ENCODE measurements at places on chromosomes 3 and 15.
A peak's percentile ranks its signal among the peaks of the same experiment; 100 is the strongest.

DNA sequence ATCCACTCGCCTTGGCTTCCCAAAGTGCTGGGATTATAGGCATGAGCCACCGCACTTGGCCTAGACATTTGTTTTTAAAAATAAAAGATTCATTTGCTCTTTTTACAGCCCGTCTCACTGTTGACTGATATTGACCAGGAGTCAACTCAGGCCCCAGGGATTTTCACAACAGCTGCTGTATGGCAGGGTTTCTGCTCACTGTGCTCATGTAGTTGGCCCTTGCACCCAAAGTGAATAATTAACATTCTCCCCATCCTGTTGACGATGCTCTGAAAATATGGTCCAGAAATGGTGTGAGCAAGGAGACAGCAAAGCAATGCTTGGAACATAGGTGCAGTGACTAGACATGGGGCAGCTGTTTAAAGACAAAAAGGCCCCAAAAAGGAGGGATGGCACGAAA is 2.9 kb upstream of the CCR5 start:
- DNase-seq, result no peak

DNA sequence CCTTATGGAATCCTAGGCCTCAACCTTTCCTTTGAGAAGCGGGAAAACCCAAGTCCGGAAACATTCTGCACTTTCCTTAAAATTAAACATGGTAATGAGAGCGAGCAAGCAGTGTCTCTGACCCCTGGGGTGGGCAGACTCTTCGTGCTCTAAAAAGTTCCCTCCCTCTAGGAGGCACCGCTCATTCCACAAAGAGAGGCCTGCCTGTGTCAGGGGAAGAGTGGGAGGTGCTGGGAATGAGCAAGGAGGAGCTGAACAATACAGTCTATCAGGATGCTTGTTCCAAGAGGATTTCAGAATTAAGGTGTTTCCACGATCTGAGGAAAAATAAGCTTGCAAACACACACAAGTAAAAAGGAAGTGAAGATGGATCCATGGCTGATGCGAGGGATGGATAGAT is 6.0 kb upstream of the RLBP1 start:
- no peak for DNase-seq

- no peak for DNase-seq
These were observed 16.5 kb upstream of the PAQR5 start for GRCh38 chr15:69282104-69282743.

GRCh38 chr3:121961283-121961682 is 60.8 kb downstream of the ILDR1 start:
- DNase-seq, result no peak

DNA sequence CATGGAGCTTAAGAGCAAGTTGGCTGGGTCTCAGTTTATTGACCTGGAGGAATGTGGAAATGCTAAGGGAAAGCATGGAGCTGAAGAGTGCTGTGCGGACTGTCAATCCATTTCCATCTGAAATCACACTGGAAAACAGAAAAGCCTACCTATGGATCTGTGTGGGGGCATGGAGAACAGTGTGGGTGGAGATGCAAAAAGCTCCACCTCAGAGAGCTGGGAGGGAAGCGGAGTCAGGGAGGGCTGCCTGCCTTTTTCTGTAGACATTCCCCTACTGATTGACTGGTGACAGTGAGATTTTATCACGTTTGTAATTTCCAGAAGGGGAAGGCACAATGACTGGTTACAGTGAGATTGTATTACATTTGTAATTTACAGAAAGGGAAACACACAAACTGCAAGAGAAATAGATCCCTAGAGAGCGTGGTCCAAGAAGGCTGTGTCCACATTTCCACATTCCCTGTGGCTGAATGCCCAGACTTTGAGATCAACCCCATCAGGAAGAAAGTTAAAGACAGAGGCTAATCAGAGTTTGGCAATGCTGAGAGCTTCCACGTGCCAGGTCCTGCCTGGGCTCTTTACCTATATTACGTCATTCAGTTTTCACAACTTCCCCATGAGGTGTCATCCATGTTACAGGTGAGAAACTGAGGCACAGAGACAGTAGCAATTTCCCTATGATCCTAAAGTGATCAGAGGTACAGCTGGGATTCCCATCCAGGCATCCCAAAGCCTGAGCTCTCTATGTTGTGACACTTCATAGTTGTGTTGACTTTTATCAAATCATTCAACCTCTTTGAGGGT is 67.7 kb upstream of the NSMCE3 start:
- DNase-seq, result no peak

GRCh38 chr15:27342991-27343390 is 372.0 kb downstream of the GABRG3 start:
- DNase-seq, result no peak

DNA sequence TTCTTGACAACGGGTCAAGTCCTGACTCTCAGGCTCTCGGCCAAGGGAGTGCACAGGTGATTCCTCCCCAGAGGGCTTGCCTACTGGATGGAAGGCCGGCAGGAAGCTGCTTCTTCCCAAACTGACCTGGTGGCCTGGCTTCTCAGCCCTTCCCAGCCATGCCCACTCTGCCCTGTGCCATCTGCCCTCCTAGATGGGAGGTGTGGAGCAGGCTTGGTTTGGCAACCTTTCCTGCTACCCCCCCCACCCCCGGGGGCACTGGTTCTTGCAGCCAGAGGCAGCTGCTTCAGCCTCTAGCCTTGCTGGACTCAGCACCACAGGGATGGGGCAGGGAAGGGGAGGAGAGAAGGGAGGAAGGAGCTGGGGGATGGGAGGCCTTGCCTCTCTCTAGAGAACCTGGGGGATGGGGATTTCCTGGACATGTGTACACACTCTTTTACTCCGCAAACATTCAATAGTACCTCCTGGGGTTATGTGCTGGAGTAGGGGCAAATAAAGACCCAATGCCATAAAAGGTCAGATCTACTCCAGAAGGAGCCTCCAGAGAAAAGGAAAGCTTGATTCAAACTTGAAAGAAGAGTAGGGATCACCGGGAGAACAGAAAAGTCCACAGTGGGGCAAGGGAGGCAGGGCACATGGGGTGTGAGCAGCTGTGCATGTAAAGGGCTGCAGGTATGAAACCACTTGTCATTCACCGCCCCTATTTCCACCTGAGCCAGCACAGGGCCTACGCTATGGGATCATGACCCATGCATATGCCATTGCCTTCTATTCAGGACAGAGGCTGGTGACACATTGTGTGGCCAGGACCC is 4.2 kb upstream of the DAPK2 start:
- DNase-seq, result no peak

DNA sequence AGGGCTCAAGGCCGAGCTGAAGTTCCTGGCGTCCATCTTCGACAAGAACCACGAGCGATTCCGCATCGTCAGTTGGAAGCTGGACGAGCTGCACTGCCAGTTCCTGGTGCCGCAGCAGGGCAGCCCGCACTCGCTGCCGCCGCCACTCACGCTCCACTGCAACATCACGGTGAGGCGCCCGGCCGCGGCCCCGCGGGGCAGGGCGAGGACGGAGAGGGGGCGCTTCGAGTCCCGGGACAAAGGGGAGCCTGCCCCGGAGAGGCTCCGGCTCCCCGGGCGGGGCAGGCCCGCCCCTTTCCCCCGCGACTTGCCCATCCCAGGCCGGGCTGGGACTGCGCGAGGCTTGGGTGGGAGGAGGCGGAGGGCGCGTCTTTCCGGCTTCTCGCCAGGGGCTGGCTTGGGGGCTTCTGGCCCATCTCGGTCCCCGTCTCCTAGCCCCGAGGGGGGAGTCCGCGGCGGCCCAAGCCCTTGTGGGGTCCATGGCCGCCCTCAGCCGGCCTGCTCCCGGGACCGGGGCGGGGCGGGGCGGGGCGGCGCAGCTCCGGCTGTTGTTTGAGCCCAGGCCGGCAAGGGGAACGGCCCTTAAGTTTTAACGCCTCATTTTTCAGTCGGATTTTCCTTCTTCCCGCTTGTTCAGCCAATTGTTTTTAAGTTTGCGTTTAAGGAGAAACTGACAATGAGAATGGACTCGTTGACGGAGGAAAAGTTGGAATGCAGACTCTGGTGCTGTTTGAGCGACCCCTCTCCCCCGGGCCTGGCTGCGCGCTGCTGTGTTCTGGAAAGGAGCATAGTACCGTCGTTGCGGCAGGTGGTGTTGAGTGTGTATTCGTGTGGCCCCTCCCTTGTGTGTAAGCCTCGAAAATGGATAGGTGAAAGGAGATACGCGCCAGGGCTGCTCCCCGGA is 683 bp downstream of the UBE2Q2 start:
- DNase-seq, result peak; percentile 22

DNA sequence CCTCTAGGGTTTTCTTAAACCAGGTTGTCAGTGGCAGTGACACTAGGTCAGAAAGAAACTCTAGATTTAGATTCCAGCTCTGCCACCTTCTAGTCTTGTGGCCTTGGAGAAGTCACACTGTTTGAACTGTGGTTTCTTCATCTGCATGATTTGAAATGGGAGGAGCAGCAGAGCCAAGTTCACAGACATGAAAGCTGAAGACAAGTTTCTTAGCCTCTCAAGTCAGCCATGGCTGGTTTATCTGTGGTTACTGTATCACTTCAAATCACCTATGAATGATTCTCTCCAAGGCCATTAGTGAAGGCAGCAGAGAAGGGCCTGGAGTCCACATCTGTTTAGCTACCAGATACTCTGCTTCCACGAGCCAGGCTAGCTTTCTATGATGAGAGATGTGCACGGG is 15.6 kb downstream of the CLEC3B start:
- DNase-seq, result no peak

- DNase-seq, result no peak
These were observed 23.0 kb downstream of the NMNAT3 start for GRCh38 chr3:139654637-139655365.

GRCh38 chr15:25954398-25954797 is 91.3 kb upstream of the ATP10A start:
- DNase-seq, result no peak

GRCh38 chr3:51953445-51953844 is 1.7 kb upstream of the GPR62 start:
- no peak for DNase-seq

DNA sequence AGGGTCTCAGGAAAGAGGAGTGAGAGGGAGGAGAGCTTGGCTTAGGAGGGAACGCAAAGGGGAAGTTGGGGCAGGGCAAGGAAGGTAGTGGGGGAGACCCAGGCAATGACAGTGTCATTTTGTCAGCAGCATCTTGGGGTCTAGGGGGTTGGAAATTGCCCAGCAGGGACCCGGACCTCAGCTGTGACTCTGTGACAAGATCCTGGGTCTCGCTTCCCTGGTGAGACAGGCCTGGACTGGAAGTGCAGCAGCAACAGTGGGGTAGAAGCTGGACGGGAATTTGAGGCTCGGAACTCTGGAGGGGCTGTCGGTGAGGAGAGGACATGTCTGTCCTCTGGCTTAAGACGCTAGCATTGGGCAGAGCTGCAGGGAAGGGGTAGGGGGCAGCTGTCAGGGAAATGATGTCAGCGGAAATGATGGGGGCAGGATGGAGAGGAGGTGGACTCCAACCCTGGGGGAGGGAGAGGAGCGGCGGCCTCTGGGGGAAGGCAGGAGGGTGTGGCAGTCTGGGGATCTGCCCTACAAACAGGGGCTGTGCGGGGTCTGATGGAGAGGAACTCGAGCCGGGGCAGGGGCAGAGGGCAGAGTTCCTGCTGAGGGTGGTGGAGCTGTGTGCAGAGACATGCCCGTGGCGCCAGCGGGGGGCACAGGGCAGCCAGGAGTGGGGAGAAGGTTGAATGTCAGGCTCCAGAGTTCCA is 12.3 kb downstream of the ANPEP start:
- DNase-seq, result no peak

- DNase-seq, result no peak
These were observed 170.9 kb upstream of the NR2E3 start for GRCh38 chr15:71639471-71639870.

GRCh38 chr3:46690798-46691197 is 2.7 kb downstream of the ALS2CL start:
- no peak for DNase-seq

- no peak for DNase-seq
These were observed 368.6 kb upstream of the C2CD4B start for GRCh38 chr15:62533687-62534086.

DNA sequence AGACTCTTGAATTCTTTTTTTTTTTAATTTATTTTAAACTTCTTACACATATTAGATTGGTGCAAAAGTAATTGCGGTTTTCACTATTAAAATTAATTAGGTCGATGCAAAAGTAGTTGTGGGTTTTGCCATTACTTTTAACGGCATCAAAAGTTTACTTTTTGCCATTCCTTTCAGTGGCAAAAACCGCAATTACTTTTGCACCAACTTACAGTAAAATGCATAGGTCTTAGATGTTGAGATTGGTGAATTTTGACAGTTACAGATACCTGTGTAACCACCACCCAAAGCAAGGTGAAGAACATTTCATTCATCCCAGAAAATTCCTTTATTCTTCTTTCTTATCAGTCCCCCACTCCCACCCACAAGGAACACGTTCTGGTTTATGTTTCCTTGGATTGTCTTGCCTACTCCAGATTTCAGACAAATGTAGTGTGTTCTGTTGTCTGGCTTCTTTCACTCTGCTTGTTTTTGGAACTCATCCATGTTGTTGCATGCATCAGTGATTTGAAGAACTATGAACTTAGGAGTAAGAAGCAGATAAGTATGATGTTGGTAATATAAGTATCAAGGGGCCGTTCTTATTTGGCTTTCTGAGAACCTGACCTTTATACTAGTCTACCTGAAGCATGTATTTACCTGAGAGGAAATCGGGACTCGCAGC is 198.4 kb upstream of the UBE2E1 start:
- no peak for DNase-seq

GRCh38 chr3:67312155-67312554 is 314.0 kb downstream of the KBTBD8 start:
- DNase-seq, result no peak

DNA sequence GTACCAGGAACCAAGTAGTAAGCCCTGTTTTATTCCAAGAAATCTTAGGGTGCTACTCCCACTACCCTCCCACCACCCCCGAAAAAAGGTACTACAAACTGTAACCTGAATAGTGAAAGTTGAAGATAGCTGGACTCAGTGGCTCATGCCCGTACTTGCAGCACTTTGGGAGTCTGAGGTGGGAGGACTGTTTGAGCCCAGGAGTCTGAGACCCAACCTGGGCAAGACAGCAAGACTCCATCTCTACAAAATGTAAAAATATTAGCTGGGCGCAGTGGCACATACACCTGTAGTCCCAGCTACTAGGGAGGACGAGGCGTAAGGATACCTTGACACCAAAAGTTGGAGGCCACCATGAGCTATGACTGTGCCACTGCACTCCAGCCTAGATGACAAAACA is 7.9 kb downstream of the RHOA start:
- DNase-seq, result no peak

- no peak for DNase-seq
These were observed 129.3 kb downstream of the EEFSEC start for GRCh38 chr3:128282380-128283196.

Data from stimulated activated CD8-positive, alpha-beta memory T cell treated with anti-CD3 and anti-CD28 coated beads, Interleukin-2, amount 100 ng/mL, for 1 hour (primary cell).